ENCODE measurements at places on chromosomes 6 and 20.

- DNase-seq = peak; percentile 80
These were observed 16.7 kb downstream of the HMGN4 start for GRCh38 chr6:26554697-26555504.

DNA sequence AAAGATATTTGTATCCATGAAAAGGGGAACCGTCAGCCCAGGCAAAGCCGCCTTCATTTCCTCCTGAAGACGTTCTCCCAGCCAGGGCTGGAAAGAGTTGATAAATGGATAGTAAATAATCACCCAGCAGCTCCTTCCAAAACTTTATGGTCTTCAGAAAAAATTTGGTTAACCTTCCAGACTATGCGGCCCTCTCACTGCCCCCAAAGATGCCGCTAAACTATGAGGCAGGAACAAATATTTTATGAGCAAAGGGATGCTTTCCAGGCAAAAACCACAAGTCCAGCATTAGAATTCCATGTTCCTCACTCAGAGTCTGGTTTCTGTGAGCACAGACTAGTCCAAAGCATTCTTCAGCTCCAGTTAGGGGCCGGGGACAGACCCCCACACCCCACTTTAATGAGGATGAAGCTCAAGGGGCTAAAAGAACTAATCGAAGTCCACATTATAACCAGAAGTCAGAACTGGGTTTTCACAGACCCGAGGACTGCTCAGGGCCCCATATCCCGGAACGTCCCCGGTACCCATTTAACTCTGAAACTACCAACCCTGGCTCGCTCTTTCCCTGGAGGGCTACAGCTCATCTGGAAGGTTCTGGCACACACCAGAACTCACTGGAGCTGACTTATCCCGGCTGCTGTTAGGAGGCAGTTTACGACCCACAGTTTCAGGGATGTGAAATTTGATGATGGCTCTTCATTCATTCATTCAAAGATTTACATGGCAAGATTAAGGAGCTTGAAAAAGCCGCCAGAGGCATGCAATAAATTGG lies 29.4 kb downstream of the BMP7 start:
- DNase-seq = peak; percentile 10

- DNase-seq = no peak
These were observed 155.0 kb downstream of the GJA10 start for GRCh38 chr6:90049295-90049694.

- no peak for DNase-seq
These were observed 28.1 kb upstream of the ASXL1 start for GRCh38 chr20:32329817-32330554.

DNA sequence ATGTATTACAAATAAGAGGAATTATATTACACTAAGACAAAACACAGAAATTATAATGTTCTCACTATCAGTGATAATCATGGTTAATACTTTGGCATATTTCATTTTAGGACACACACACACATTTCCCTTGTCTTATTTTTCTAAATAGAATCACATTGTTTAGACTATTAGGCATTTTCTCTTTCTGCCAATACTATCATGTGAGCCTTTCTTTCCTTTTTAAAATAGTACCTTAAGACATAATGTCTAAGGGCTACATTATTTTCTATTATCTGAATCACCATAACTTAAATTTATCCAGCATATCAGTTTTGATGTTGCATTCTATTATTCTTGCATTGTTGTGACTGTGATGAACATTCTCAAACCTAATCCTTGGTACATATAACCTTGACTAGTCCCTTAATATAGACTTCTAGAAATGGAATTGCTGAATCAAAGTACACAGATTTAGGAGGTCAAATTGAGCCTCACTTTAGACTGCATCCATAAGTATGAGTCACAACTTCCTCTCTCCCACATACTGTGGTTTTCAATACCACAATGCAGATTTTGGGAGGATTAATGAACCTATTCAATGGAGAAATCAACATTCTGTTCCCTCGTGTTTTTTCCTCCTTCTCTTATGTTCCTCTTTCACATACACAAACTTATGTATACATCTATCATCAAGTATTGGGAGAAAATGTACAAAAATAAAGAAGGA lies 212.6 kb downstream of the MOXD1 start:
- peak; percentile 85 for DNase-seq

DNA sequence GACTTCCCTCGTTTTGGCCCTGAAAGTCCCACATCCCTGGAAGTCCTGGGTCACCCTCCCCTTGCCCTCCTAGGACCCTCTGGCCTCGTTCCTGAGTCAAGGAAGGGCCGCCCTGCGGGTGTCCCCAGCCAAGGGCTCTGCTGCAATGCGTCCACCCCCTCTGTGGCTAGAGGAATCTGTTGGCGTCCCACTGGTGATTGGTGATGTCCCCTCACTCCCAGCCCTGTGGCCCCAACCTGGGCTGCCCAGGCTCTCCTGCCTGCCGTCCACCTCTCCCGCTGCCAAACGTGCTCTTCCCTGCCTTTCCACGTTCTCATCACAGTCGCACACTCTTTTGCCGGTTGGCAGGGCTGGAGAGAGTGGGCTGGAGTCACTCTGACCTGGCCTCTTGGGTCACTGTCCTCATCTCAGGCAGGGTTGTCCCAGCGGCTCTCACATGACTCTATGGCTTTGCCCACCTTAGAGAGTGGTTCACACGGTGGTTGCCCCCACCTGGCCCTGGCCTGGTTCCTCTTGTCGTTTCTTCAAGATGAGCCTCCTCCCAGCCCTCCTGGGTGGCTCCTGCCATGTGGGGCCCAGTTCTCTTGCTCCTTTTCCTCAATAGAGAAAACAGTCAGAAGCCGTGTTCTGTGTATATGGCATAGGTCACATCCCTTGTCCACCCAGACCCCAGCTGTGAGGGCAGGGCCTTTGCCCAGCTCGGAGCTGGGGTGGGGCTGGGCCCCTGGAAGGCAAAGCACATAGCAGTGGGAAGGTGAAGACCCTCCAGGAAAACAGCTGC lies 100.9 kb downstream of the TMEM242 start:
- no peak for DNase-seq

DNA sequence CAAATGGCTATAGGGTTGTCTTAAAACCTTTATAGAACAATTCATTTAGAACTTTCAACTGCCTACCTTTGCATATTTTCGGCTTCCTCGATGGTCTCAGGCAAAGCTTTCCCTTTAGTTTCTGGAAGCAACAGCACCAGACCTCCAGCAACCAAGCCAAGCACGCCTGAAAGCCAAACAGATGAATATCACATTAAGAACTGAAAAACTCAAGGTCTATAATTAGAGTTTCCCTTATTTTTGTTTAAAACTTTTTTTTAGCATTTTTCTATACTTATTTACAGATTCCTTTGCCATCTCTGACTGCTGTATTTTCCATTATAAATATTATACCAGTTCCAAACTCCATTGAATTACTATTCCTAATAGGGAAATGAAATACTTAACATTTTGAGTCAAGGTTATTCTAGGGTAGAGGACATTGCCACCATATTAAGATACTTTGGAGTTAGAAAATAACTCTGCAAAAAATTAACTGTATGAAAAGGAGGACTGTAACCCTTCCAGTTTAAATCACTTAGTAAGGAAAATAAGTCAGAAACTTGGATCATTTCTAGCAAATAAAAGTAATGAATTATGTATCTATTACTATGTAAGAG lies 33.9 kb downstream of the SLC22A2 start:
- no peak for DNase-seq

DNA sequence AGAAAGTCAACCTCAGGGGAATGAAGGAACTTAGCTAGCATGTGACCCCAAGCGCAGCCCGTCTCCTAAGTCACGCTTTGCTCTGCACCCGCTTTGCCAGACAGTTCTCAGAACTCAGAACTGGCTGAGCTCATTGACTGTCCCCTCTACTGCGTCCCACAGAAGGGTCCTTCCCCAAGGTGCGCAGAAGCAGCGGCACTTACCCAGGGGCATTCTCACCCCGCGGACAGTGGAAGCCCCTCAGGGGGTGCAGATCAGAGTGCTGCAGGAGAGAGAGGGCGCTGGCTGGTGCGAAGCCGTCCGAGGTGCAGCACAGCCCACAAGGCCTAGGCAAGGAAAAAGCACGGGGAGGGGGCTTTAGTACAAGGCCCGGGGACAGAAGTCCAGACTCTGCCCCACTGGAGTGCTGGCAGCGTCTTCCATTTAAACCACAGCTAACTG lies 807 bp downstream of the SNHG17 start:
- DNase-seq = no peak

DNA sequence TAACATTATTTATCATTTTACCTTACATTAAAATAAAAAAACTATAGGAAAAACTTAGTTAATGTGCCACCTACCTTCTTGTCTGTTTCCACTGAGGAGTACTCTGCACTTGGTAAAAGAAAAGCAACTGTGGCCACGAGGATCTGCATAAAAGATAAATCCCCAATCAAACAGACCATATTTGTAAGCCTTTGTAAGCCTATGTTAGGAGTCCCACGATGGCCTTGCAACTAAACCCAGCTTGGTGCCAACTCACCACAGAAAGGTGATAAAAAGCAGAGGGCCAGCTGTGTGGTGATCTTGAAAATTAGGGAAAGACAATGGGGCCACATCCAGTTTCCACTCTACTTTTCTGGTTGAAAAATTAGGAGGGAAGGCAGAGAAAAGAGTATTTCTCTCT lies 156.9 kb downstream of the INSM1 start:
- DNase-seq = no peak

DNA sequence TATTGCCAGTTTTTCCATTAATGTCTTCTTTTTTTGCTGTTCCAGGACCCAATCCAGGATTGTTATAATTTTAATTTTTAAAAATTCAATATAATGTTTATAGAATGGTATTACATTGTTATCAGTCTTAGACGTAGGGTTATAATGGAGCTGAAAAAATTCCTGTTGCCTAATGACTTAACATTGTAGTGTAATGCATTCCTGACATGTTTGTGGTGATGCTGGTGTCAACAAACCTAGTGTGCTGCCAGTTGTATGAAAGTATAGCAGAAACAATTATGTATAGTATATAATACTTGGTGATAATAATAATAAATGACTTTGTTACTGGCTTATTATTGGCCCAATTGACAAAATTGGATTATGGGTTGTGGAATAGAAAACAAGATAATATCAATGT lies 30.4 kb downstream of the KIZ start:
- peak; percentile 65 for DNase-seq

- DNase-seq = no peak
These were observed 12.8 kb upstream of the ZNFX1 start for GRCh38 chr20:49290608-49291191.

GRCh38 chr6:6997263-6998193 lies 110.2 kb upstream of the RREB1 start:
- no peak for DNase-seq

- peak; percentile 35 for DNase-seq
These were observed 265.9 kb downstream of the DLL1 start for GRCh38 chr6:170024940-170025339.

GRCh38 chr20:23270382-23270911 lies 80.1 kb upstream of the NXT1 start:
- peak; percentile 72 for DNase-seq

DNA sequence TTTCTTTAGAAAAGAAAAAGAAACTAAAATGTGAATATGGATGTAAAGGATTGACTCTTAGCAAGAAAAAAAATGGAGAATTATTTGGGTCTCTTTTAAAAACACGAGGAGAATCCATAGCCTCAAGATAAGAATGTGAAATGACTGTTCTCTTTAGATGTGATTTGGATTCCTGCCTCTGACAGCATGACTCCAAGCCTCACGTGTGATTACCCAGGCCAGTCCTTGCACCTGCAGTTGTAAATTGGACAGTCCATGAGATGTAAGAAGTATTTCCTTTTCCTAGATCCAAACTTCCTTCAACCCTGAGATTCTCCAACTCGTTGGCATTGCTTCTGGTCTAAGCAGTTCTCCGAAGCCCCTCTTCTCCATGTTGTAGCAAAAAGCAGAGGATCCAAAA lies 31.9 kb downstream of the SLC2A12 start:
- no peak for DNase-seq

DNA sequence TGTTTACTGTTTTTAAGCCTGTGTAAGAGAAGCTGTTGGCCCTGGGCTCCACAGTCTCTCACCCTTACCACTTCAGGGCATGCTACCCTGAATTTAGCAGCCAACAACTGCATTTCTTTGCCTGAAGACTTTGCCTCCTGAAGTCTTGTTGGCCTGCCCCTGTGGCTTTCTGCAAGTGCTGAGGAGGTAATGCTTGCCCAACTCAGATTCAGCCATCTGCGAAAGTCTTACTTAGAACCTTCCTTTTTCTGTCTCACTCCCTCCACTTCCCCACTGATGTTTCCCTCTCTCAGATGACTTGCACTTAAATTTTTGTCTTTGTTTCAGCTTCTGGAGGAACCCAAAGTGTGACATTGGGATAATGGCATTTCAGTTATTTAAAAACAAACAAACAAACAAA lies 11.8 kb upstream of the IBTK start:
- DNase-seq = no peak

- DNase-seq = peak; percentile 76
These were observed 86.8 kb upstream of the SNAP25 start for GRCh38 chr20:10131732-10132345.

Measured in fibroblast of skin of right quadriceps (primary cell).